ENCODE measurements at places on chromosomes 5 and 9. TPM values are rescaled to one million over a fixed set of nuclear protein-coding genes. Genes with fewer than 3 reads are reported as not detected.

Gene ANKRD20A1
- total RNA-seq, result 1.9 TPM

DNA sequence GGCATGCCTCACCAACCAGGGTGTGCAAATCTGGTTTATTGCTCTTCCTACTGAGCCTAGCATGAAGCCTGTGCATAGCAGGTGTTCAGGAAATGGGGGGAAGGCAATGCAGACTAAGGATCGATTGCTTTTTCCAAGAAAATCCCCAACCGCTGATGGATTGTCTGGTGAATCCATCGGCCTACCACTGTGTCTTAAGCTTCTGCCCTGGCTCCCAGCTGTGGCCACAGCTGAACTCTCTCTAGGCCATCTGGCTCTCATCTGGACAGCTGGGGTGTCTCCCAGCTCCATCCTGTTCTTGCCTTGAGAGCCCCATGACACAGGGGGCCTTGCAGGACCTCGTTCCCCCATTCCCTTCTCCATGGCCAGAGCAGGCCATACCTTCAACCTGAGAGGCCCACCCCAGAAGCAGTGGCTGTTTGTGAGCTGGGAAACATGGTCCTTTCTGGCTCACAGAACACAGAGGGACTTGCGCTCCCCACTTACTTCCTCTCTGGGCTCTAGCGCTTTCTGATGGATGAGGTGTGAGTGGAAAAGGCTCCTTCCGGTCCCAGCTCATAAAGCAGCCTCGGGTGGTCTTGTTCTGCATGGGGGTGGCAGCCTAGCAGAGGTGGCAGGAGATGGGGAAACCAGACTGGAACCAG, 41.8 kb downstream of the COL27A1 start:
- no peak for DNase-seq

DNA sequence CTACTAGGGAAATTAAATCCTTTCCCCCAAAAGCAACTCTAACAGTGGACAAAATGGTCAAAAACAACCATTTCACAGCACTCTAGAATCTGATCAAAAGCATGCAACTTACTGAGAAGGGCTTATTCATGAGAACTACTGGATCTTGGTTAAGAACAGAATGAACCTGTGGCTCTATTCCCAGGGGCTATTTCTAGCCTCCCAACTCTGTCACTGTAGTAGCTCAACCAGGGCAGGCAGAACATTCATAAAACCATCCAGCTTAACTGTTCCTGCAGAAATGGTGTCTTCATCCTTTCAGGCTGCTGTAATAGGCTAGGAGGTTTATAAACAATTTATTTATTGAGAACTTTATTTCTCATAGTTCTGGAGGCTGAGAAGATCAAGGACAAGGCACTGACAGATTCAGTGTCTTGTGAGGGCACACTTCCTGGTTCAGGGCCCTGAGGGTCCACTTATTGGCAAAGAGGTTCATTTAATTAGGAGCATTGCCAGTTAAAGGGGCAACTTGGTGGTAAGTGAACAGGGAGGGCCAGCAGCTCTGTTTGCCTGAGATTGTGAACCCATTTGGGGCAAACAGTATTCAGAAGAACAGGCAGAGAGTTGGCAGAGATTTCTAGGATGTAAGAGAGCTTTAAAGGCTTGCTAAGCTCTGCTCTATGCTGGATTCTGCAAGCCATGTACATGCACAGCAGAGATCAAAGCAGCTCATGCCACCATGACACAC, 238.5 kb upstream of the FBXL7 start:
- no peak for DNase-seq

GRCh38 chr5:149940077-149940574, 4.5 kb downstream of the PDE6A start:
- no peak for DNase-seq

DNA sequence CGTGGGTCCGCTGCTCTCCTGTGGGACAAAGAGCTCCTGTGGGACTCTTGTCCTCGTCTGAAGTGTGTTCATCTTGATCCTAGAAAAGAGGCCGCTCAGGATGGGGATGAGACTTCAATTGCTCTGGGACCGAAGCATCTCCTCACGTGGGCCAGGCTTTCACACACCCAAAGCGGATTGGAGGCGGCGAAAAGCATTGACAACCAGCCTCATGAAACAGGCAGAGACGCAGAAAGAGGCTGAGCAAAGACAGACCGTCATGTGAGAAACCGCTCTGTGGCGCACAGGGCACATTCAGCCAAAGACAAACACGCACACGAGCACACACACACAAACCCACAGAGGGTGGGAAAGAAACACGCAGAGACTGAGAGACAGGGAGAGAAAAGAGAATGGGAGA, 479.5 kb downstream of the SPATA31A7 start:
- DNase-seq, result peak; percentile 23

Gene EIF4E1B
- total RNA-seq, result not detected

Gene SPATA31E1
- not detected for total RNA-seq

DNA sequence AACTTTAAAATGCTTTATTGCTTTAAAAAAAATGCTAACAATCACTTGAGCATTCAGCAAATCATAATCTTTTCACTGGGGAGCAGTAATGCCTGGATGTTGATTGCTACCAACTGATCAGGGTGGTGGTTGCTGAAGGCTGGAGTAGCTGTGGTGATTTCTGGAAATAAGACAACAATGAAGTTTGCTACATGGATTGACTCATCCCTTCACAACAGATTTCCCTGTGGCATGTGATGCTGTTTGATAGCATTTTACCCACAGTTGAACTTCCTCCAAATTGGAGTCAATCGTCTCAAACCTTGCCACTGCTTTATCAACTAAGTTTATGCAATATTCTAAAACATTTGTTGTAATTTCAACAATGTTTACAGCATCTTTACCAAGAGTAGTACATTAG, 83.3 kb downstream of the MLLT3 start:
- DNase-seq, result no peak

Gene TSLP
- total RNA-seq, result 2.3 TPM

GRCh38 chr9:91803970-91804752, 145.9 kb downstream of the ROR2 start:
- no peak for DNase-seq

Gene GABRB2
- total RNA-seq, result 2.0 TPM

Gene ADRB2
- 7.3 TPM for total RNA-seq

Gene CEL
- 0.94 TPM for total RNA-seq

DNA sequence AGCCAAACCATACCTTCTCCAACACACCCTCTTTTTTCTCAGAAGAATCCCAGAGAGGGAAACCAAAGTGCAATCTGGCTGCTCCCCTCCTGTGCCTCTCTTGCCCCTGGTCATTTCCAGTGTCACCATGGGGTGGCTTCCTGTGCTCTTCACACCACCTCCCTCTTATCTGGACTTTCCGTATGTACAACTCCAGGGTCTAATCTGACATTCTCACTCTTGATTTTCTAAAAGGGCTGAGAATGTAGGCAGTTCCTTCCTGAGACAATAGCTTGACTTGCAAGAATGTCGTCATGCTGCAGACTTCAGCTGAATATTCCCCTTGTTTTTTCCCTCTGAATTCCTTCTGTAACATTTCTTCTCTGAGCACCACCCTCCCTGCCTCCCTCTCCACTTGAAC, 110.2 kb downstream of the FBXL7 start:
- no peak for DNase-seq

- no peak for DNase-seq
Measured at GRCh38 chr9:73782166-73782565, 630.5 kb downstream of the ANXA1 start.

DNA sequence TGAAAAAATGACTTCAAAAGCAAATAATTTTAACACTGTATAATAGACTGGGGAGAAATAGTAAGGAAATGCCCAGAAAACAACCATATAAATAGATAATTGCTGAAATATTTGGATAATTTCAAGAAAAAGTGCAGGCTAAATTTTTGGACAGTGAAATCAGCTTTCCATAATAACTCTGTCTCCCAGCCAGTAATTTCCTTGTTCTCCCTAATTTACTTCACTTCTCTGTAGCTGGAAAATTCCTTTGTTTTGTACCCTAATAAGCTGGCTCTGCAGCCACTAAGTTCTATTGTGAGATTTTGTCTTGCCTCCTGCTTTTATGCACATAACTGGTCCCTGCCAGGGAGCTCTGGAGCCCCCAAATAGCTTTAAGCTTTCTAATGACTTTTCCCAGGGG, 27.7 kb downstream of the PRDM6 start:
- no peak for DNase-seq

Gene SLC6A19
- total RNA-seq, result not detected

Gene RUSC2
- total RNA-seq, result 49.1 TPM

- DNase-seq, result no peak
Measured at GRCh38 chr9:111399772-111400563, 69.9 kb upstream of the OR2K2 start.

Gene GRXCR2
- 0.24 TPM for total RNA-seq

- no peak for DNase-seq
Measured at GRCh38 chr5:36744773-36745589, 131.6 kb upstream of the NIPBL start.

Gene PTTG1
- 4.0 TPM for total RNA-seq

DNA sequence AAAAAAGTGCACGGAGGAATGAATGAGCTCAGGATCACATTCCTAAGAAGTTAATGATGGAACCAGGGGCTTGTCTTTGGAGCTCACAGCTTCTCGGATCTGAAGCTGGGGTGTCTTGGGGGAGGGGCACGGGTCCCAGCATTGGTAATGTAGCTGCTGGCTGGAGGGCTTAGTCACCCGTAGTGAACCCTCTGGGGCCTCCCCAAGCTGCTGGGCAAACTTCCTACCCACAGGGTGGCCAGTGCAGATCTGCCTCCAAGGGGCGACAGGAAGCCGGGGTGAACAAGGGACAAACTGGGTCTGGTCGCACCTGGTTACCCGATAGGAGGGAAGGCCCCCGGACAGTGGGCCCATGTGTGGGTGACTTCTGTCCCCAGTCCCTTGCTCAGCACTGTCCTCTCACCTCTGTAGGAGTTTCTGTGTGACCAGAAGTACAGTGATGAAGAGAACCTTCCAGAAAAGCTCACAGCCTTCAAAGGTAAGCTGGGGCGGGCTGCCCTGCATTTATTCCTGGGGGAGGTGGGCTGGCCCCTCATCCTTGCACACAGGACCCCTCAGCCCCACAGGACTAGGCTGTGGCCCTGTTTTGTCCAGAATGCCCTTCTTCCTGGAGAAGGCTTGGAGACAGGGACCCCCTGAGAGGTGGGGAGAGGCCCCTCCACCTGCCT, 14.1 kb upstream of the NUP214 start:
- DNase-seq, result no peak

GRCh38 chr9:128304971-128305288, 17.3 kb downstream of the TRUB2 start:
- no peak for DNase-seq

DNA sequence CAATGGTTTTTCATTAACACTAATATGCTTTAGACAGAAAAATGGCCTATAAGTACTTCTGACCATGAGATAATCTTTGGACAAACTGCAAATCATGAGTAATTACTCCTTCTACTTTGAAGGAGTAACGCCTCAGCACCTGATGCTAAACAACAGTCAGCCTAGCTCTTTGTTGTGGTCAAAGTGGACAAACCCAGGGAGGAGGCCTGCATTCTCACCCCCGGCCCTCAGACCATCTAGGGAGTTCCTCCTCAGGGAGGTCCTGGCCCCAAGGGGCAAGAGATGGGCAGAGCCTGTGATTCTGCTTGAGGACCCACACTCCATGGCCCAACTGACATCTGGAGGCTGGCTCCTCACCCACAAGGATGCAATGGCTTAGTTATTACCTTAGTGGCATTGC, 48.2 kb upstream of the ANGPTL2 start:
- peak; percentile 52 for DNase-seq

DNA sequence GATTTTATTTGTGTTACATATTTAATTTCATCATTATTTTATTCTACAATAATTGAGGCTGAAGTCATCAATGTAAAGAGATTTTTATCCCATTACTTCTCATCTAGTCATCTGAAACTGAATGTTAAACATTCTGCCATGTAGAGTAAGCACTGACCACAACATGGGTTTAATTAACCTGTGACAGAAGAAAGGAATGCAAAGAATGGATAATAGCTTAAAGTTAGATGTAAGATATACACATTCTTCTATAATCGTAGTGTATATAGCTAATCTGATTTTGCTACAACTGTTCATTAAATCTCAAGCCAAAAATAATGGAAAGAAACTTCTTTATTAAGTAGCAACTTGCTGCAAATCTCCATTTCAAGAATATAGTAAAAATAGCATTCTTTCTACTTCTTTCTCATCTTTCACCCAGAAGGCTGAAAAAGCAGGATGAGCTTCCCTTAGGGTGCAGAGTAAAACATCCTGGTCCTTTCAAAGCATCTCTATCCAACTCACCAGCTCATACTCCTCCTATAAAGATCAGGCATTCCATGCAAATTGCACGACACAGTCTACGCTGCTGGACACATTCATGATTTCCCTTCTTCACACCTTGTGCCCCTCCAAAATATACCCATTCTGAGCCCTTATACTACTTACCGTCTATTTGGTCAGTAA, 115.2 kb downstream of the EFNA5 start:
- no peak for DNase-seq

Gene ADGRD2
- not detected for total RNA-seq

DNA sequence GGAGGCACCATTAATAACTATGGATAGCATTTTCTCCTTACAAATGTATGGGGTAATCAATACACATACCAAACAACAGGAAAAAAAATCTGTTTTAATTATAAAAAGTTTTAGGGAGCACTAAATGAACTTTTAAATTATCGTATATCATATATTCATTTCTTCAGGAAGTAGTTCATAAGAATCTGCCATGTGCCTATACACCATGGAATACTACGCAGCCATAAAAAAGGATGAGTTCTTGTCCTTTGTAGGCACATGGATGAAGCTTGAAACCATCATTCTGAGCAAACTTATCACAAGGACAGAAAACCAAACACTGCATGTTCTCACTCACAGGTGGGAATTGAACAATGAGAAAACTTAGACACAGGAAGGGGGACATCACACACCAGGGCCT, 162.1 kb upstream of the RASA1 start:
- no peak for DNase-seq

DNA sequence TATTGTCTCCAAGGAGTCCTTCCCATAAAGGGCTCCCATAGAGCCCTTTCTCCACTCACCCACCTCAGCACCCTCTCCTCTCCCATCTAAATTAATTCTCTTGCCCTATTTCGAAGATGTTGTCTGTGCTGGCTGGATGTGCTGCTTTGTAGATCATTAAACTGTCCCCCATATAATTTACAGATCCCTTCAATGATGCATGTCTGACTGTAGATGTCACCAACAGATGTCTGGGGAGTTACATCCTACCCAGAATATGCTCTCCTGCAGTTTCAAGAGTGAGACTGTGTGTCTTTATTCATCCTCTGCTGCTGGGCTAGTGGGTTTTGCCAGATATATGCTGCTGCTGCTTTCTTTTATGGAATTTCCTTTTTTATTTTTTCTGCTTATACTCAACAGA, 351.2 kb downstream of the MLLT3 start:
- DNase-seq, result no peak

Measured in right atrium auricular region (tissue), 2 donors.